Stimulated activated CD4-positive, alpha-beta T cell treated with anti-CD3 and anti-CD28 coated beads, Interleukin-12 subunit alpha, Interleukin-12 subunit beta, amount 100 ng/mL, for 48 hours (primary cell): ENCODE measurements at places on chromosomes 12 and 14.

DNA sequence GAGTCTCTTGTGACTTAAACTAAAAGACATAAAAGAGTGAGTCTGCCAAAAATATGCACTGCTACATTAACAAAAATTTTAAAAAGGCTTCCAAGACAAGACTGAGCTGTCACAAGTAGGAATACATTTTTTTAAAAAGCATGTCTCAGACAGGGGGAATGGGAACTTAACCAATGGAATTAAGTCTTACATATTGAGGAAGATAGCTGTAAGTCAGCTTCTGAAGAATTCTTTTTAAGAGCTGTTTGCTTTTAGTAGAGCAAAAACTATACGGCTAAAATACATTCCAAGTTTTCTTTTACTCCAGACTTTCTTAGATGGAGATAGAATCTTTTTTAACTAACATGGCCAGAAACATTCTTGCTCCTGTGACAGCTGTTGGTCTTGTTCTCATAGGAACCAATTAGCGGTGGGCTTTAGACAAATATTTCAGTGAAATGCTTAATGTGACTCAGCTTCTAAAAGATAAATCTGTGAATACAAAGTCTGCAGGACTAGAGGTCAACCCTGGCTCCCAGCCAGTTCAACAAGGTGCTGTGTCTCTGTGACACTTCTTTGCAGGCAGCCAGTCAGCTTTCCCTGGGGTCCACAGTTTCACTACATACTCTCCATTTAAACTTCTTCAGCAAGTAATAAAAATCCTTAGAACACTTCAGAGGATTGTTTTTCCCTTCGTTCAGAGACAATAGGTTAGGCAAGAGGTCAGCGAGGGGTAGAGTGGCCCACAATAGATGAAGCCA is 187.6 kb downstream of the NAV3 start:
- no peak for DNase-seq

- DNase-seq: no peak
Observed at GRCh38 chr12:124861898-124862676, 1.6 kb downstream of the SCARB1 start.

DNA sequence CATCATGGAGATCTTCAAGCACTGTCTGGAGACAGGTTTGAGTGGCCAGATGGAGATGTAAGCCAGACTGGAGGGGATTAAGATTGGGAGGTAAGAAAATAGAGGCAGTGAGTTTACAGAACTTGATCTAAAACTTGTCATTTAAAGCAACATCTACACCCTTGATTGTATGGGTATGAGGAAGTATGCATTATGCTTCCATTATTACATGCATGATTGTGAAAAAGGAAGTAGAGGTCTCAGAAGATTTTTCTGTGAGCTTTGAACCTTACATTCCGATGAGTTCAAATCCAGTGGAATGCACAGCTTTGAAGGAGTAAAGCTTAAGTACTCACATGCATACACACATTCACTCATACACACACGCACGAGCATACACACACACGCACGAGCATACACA is 550.8 kb downstream of the MED13L start:
- DNase-seq: no peak

DNA sequence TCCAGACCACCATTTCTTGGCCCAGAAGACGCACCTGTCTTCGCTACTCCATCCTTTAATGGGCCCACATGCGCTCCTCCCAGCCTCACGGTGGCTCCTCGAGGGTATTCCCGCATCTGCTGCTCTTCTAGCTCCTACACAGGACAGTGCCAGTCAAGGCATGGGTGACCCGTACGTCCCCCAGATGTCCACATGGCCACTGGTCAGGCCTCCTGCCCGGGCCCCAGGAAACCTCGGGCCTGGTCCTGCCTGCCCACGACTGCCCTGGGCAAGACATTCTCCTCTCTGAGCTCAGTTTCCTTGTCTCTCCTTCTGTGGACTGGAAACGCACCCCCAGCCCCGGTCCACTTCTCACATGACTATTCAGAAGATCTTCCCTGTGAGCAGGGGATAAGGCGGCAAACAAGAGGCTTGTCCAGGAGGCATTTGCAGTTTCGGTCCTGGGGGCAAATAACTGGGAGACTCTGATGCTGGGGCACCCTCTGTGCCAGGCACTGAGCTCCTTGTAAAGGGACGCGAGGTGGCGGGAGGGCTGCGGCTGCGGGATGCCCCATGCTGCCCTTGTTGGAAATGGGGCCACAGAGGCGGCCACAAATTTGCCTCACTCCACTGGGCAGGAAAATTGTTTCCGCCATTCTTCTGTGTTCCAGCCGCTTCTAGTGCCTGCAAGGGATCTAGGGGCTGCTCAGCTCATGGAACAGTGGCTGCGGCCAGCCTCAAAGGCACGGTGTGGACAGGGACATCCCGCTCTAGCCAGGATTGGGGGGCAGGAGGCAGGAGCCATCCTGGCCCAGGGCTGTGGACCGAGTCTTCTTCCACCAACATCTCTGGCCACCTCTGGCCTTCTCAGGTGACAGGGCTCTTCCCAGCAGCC is 6.8 kb upstream of the BEGAIN start:
- no peak for DNase-seq

DNA sequence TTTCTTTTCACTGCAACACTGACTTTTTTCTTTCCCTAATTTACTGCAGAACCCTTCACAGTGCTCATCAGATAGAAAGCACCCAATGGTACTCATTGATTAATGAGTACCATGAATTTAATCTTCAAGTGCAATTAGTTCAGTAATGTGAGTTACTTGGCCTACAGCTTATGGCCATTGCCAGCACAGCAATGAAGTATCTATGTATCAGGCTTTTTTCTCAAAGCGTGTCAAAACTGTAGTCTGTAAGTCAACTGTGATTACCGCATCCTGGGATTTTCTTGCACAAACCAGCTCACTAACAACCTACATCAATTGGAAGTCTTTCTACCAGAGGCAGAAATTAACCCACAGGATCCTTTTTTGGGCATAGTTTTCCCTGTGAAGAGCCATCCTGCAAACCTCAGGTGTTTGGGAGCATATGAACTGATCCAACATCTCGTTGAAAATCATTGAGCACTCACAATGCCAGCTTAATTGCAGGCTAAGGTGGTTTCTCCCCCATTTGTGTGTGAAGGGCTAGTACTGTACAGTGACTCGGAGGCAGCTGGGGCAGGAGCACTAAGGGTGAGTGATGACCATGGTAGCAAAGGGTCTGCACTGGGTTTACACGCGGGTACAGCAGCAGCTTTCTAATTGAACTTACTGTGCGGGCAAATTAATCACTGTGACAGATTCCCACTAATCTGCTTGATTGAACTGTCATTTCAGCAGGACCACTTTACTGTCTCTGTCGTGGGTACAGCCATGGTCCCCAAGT is 619.3 kb downstream of the SNAPC1 start:
- no peak for DNase-seq

DNA sequence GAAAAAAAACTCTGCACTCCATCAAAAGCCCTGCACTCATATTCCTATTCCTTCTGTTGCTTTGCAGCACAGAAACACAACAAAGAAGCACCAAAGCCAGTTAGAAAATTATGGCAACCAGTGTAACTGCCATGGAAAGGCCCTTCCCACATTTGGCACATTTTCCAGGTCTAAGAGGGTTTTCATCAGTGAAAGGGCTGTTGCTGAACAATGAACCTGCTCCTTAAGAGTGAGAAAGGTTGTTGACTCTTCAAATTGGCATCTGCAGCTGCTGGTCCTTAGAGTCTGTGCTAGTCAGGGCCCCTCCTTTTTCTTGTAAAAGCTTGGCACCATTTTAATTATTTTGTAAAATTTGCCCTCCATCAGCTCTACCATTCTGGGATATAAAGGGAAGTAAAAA is 378.7 kb upstream of the KITLG start:
- DNase-seq: no peak

- no peak for DNase-seq
Observed at GRCh38 chr12:76909290-76909689, 30.5 kb upstream of the CSRP2 start.

DNA sequence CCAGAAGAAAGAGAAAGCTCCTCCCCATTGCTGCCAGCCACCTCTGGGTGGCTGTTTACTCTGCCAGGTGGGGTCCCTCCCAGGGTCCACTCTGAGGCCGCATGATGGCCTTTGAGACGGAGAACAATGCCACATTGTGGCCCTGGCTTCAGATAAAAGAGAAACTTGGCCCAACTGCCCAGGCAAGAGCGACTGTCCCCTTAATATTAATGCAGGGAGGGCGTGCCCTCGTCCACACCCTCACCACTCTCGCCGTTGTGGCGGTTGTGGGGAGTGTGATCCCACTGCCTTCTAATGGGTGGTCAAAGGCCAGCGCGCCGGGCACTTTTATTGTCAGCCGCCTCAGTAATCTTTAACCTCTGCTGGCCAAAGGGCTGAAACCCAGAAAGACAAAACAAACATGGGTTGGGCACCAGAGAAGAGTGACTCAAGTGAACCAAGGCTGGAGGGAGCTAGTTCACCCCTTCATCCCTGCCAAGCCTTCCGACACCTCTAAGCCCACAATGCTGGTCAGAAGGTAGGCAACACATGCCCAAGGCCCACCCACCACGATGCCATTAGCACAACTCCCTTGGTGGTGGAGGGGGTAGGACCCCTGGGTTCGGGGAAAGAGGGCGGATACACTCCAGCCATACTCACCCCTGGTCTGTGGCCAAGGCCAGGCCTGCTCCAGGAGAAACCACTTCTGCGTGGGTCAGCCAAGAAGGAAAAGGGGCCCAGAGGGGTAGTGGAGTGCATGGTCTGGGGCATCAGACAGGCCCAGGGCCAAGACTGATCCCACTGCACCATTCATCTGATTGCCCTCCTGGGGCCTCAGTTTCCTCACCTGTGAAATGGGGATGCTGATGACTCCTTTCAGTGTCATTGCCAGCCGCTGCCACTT is 44.5 kb upstream of the BCL11B start:
- DNase-seq: no peak

DNA sequence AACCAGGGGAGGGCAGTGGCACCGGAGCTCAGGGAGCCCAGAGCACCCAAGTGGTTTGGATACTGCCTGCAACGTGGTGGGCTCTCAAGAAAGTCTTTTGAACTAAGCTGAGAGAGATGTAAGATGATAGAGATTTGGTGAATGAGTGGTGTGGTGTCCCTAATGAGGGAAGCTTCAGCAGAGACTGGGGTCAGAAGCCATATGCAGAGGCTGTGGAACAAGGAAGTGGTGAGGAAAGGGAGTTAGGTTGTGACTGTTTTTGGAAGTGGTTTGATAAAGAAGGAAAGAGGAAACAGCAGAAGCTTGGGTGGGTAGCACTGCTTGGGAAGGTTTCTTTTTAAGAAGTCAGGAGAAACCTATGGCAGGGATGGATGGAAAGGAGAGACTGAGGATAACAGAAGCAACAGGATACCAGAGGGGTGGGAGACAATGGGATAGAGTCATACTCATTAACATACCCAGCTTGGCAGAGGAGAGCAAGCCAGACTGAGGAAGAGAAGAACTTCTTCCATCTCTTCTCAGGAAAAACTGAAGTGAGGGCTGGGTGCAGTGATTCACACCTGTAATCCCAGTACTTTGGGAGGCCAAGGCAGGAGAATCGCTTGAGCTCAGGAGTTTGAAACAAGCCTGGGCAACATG is 24.1 kb downstream of the SLC4A8 start:
- no peak for DNase-seq

DNA sequence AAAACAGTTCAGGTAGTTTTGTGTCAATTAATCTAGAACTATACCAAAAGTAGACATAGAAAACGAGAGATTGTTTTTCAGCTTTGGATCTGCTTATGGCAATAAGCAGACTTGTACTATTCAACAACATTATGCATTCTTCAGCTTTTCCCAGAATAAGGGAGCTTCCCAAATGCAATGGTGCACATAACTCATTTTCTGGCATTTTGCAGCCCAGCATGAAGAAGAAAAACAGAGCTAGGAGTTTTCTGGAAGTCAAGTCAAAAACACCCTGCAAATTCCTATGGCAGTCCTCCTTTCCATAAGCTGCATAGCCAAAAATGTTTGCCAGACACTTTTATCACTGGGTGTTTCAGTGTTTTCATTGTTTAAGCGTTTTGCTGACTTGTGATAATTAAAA is 314.7 kb downstream of the NAV3 start:
- no peak for DNase-seq

DNA sequence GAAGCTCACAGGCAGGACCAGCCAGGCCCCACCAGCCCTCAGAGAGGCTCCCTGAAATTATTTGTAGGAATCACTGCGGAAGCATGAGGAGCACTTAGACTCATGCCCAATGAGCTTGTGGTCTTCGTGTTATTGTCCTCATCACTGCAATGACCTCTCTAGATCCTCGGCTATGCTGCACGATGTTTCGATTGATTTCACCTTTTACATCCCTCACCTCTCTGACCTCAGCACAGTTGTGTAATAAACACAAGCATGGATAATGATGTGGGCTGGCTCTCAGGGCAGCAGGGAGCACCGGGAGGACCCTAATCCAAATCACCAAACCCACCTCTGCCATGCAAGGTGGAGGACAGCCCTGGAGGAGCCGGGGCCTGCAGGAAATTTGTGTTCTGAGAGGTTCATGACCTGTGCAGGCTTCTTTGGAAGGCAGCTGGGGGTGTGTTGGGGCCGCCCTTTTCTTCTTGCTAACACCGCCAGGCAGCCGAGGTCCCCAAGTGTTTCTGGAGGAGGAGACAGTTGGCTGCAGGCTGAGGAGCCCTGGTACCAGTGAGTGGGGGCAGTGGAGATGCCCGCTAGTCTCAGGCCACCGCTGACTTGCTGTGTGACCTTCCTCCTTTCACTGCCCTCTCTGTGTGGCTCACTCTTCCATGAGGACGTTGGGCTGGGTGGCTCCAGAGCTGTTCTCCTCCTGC is 29.5 kb upstream of the EML1 start:
- no peak for DNase-seq

DNA sequence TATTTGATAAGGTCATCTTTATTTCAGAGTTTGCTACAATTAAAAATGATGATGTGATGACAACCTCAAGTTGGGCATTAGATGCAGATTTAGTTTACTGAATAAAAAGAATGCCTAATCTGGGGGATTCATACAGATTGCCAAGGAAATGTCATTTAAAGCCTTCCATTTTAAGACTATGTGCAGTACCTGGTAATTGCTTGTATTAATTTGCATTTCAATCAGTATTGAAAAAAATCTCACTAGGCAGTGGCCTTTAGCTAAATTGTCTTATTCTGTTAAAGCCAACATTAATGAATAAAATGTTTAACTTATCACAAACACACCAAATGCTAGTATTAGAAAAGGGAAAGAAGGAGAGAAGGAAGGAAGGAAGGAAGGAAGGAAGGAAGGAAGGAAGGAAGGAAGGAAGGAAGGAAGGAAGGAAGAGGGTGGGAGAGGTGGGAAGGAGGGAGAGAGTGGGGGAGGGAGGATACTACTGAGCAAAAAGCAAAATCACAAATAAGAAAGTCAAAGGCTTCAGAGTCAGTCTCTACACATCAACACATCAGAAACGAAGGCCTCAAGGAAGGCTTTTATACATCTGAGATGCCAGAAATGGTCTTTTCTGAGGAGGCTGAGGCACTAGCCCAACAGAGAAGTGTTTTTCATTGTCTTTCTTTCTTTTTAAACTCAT is 271.1 kb upstream of the CLEC14A start:
- no peak for DNase-seq

- DNase-seq: no peak
Observed at GRCh38 chr12:130087222-130087621, 75.0 kb upstream of the FZD10 start.

DNA sequence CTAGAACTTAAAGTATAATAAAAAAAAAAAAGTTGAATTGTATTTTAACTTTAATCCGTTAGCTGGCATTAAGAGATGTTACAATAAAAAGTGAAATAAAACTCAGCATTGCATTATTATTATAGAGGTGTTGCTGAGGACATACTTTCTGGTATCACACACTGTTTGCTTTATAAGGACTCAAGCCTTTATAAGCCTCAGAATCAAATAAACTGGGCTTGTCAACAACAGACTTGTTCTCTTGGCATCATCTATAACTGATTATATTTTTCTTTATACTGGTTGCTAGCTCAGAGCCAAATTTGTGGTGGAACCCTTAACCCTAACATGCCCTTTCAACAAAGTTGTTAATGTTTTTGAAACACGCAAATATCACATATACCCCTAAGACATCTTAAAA is 62.3 kb downstream of the DDHD1 start:
- DNase-seq: no peak
